A172 (cell line): ENCODE measurements at places on chromosomes 6 and 20.

DNA sequence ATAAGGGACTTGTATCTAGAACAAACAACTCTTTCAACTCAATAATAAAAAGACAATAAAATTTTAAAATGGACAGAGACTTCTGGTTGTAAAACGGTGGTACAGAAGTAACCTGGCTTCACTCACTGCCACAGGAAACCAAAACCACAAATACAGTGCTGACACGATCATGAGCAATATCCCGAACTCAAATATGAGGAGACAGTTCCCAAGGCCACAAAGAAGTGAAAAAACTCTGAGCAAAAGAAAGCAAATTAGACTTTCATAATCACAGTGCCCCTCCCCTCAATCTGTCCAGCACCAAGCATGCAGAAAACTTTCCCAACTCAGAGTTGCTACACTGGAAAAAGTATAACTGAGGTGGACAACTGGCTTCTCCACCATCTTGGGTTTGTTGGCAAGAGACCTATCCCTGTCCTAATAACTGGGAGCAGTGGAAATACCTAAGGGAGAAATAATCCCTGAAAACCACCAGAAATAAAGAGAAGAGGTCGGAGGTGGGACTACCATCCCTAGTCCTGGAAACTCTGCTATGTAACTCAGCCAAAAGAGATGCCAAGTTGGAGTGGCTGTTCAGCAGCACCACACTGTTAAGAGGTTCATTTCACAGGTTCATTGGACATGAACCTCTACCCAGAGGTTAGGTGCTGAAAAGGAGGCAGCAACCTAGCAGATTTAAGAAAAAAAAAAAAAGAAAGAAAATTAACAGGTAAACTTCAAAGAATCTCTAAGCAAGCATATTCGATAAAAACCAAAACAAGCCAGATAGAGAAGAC lies 55.5 kb downstream of the REV3L start:
- peak; percentile 66 for DNase-seq

- DNase-seq: no peak
These were observed 48.5 kb upstream of the NOP56 start for GRCh38 chr20:2603816-2604505.

GRCh38 chr6:152119831-152120230 lies 312.3 kb downstream of the ESR1 start:
- DNase-seq: no peak

DNA sequence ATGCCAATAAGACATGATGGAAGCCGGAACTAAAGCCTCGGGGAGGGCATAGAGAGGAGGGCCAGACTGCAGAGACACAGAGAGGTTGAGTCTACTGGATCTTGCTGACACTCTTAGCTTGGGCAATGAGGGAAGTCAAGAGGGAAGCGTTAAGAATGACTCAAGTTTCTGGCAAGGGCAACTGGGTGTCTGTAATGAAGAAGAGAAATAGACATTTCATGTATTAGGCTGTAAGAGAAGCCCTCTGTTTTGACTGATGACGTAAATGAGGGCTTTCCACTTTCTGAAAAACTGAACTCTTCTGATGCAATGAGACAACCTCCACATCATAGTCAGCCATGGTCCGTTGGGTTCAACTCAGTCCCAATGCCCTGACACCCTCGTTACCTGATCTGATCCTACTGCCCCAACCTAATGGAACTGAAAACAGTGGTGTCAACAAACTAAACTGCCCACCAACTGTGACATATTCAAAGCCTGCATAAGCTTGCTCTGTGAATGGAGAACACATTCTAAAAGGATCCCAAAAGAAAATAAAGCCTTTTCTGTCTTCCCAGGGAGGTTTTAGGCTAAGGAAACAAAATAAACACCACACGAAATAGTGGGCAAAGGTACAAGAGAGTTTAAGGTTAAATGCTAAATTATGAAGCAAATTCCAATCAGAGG lies 45.8 kb upstream of the PNRC1 start:
- peak; percentile 22 for DNase-seq

GRCh38 chr6:30741789-30742315 lies 635 bp downstream of the FLOT1 start:
- no peak for DNase-seq

DNA sequence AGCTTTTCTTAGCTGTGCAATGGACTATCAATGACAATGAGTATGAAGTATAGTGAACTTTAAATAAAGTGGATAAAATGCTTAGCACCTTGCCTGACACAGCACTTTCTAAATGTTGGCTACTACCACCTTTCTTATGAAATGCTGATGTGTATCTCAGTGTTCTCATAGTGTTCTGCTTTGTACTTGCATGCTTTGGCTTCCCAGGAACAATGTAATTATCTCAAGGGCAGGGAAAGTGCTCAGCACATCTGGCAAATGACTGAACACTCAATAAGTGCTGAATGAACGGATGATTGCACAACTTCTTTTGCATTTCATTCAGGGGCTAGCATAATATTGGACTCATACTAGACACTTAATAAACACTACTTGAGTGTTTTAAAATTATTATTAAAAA lies 28.2 kb upstream of the NOX3 start:
- DNase-seq: no peak

DNA sequence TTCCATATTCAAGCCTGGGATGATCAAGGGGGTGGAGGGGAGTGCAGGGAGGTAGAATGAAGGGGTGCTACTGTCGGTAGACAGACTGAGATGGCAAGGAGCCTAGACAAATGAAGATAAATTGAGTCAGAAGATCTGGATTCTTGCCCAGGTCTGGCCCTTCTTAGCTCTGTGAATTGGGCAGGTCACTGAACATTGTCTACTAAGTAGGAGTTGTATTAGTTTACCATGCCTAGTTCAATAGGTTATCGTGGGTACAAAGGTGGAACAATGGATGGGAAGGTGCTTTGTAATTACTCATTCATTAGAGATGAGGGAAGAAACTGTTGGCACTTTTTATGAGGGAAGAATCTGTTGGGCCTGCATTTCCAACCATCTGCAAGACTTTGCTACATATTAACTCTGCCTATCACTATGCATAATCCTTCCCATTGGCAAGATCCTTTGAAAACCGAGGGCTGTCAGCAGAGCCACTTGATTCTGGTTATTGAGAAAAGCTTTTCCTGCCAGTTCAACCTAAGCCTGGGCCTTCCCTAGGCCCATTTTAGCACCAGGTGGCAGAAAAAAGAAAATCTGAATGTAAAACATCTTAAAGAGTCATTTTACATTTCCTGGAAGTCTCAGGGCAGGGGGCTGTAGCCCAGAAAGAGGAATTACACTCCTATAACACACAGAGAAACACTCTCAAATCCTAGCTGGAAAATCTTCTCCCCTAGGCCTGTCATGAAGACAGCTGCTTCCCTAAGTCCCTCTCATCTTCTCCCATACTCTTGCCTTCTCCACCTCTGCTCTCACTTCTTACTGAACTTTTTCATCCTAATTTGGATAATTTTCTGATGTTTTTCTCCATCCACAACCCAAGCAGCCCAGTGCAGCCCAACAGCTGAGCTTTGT lies 103.5 kb downstream of the CD24 start:
- no peak for DNase-seq

DNA sequence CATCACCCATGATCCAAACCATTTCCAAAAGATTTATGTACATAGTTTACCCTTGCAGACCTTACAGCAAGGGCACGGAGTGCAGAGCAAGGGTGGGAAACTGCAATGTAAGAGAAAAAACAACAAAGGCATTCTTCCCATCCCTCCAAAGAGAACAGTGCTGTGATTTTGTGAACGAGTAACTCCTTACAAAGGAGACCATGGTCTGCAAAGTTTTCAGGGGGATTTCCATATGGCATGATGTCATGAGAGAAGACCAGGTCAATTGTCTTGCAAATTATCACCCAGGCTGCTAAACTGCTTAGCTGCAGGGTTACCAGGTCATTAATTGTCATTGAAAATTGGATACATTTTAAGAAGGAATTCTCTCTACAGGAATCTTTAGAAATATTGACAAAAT lies 58.3 kb downstream of the LAMP5 start:
- no peak for DNase-seq

- DNase-seq: no peak
These were observed 52.6 kb downstream of the LAMP5 start for GRCh38 chr20:9566977-9567376.

GRCh38 chr6:53975941-53976615 lies 135.2 kb upstream of the MLIP start:
- no peak for DNase-seq

- peak; percentile 9 for DNase-seq
These were observed 401.5 kb upstream of the SASH1 start for GRCh38 chr6:147941143-147941542.

DNA sequence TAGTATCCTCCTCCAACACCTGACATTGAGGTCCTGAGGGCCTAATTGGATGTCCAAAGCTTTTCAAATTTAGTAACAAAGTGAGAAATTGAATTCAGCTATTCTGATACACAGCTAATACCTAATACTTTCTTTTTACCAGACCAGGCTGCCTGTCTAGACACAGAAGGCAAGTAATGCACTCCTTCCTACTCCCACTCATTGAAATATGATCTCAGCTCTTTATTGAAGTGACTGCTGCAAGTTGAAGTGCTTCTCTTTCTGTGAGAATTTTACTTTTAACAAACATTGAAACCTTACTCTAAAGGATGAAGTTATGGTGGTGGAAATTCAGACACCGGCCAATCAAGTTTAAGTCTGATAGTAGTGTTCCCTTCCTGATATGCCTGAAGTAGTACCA lies 90.8 kb upstream of the OGFRL1 start:
- DNase-seq: peak; percentile 6

DNA sequence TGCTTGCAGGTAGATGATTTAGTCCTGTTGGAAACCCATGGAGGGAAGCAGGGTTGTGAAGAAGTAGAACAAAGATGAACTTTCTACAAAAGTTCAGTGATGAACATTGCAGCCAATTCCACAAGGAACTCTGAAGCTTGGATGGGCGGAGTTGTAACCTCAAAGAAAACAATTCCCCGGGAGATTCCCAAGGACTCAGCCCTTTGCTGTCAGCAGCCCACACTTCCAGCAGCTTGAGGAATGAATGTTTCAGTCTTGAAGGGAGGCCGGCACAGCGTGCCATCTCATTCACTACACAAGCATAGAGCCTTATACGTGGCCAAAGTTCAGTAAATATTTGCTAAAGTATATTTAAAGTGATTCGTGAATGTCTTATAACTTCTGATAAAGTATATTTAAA lies 269.4 kb downstream of the NKAIN2 start:
- peak; percentile 41 for DNase-seq

- no peak for DNase-seq
These were observed 54.4 kb upstream of the RNF182 start for GRCh38 chr6:13870214-13870830.

DNA sequence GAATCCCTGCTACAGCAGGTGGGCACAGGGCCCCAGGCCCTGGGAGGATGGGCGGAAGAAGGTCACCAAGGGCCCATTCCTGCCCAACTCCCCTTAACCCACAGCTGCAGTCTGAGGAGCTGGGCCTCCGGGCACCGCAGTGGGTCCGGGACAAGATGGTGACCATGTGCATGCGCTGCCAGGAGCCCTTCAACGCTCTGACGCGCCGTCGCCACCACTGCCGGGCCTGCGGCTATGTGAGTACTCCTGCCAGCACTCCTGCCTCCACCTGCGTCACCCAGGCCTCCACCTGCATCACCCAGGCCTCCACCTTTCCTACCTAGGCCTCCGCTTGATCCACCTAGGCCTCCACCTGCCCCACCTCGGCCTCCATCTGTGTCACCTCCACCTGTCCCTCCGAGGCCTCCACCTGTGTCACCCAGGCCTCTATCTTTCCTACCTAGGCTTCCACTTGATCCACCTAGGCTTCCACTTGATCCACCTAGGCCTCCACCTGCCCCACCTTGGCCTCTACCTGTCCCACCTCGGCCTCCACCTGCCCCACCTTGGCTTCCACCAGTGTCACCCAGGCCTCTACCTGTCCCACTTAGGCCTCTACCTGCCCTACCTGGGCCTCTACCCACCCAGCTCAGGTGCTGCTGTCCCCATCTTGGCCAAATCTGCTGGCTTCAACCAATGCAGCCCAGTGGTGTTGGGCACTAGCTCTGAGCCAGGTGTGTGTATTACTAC lies 16.8 kb downstream of the FGD2 start:
- DNase-seq: no peak

GRCh38 chr6:73180076-73180738 lies 45.1 kb downstream of the KHDC1L start:
- no peak for DNase-seq

DNA sequence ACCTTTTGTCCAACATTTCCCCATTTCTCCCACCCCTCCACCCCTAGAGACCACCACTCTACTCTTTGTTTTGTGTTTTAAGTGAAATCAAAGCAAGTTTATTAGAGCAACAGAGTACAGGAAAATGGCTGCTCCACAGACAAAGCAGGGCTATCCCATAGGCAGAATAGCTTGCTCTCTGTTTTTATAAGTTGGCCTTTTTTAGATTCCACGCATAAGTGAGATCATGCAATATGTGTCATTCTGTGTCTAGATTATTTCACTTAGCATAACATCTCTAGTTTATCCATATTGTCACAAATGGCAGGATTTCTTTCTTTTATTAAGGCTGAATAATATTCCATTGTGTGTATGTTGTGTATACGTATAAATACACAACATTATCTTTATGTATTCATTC lies 30.1 kb upstream of the SMLR1 start:
- no peak for DNase-seq

DNA sequence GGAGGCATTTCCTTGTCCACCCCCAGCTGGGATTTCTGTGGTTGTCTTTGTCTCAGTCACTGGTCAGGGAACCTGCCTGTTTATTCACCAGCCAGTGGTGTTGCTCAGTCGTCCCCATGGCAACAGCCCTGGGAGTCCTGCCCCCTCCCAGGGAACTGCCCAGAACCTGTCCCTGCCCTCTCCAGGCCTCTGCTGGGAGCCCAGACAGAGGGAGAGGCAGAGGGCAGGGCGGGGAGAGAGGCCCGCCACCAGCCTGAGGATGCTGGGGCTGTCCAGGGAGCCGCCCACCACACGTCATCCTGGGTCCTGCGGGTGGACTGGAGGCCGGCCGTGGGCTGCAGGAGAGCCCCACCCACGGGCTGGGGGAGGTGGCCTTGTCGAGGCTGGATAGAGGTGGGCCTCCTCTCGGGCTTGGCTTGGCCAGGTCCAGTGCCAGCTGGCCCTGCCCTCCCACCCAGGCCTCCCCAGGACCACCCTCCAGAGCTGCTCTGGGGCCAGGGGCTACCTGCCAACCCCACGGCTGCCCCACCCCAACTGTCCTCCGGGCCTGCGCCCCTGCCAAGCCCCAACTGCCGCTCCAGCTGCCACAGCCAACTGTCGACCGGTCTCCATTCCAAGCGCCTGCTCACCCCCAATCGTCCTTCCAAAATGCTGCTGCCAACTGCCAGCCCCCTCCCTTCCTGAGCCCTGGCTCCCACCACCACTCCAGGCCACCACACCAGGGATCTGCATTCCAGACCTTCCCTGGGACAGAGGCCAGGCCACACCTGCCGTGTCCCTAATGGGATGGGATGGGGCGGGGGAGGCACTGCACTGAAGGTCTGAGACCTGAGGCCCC lies 4.2 kb upstream of the ZBTB46 start:
- peak; percentile 100 for DNase-seq
